ENCODE measurements at places on chromosomes 2 and 18.
A peak's percentile ranks its signal among the peaks of the same experiment; 100 is the strongest.

DNA sequence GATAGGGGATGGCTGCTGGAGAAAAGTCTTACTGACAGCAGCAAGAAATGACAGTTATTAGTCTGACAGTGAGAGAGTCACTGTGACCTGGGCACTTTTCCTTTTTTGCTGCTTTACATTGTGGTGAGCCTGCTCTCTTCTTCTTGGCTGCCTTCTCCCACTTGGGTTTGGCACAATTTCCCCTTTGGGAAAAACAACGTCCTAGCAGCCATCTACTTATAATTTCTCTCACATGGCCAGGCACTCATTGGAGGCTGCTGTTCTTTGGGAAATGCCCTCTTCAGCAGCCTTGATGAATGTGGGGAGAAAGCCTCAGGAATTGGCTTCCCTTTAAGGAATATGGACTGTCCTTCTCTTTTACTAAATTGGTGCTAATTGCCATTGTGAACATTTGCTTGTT, 60.4 kb upstream of the SLC1A4 start:
- no peak for DNase-seq

DNA sequence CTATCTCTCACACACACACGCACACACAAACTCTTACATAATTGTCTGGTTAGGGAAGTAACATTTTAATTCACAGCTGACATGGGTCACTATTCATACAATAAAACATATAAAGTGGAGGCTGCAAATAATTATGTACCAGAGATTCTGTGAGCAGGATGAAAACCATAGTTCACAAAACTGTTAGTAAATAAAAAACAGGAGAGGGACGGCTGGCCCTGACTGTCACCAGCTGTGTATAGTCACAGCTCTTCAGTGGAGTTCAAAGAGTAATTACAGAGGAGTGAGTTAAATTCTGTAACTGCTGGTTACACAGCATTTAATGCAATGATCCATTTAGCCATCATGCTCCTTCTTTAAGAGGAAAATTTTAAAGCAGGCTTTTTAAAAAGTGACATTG, 76.9 kb downstream of the NRXN1 start:
- DNase-seq: no peak

GRCh38 chr2:84925336-84925723, 19.9 kb downstream of the TMSB10 start:
- no peak for DNase-seq

GRCh38 chr2:147554521-147555107, 290.2 kb upstream of the ACVR2A start:
- DNase-seq: no peak

GRCh38 chr18:43396266-43396665, 119.0 kb upstream of the SYT4 start:
- peak; percentile 22 for DNase-seq

DNA sequence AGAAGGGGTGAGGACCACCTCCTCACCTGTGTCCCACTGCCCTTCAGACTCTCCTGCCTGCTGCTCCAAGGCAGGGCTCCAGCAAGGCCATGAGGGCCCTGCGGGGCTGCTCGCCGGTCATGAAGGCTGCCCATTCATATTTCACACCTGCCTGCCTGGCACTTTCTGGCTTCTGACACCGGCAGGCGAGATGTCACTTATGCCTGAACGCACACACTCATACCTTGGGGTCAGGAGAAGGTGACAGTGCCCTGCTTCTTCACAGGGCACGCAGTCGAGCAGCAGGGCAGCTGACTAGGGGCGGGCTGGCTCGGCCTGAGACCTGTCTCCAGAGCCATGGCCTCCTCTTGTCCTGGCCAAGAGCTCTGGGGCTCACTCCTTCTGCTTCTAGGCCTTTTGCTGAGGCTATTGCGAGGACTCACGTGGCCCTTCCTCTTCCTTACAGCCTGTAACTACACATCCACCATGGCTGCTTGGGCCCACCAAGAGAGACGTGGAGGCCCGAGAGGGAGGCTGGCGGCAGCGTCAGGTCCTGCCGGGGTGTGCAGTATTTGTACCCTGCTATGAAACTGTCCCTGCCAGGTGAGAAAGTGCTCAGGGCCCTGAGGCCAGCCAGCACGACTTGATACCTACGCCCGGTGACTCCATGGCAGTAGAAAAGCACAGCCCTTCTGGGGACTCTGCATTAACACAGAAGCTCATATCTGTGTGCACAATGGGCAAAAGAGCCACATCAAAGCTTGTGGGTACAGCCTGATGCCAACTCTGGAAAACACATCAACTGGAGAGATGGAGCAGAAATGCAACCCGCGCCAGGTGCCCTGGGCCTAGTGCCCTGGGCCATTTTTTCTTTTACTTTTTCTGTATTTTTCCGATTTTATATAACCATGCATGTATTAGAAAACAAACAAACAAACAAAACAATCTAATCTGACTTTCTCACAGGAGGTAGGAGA, 30.6 kb downstream of the HS6ST1 start:
- no peak for DNase-seq

DNA sequence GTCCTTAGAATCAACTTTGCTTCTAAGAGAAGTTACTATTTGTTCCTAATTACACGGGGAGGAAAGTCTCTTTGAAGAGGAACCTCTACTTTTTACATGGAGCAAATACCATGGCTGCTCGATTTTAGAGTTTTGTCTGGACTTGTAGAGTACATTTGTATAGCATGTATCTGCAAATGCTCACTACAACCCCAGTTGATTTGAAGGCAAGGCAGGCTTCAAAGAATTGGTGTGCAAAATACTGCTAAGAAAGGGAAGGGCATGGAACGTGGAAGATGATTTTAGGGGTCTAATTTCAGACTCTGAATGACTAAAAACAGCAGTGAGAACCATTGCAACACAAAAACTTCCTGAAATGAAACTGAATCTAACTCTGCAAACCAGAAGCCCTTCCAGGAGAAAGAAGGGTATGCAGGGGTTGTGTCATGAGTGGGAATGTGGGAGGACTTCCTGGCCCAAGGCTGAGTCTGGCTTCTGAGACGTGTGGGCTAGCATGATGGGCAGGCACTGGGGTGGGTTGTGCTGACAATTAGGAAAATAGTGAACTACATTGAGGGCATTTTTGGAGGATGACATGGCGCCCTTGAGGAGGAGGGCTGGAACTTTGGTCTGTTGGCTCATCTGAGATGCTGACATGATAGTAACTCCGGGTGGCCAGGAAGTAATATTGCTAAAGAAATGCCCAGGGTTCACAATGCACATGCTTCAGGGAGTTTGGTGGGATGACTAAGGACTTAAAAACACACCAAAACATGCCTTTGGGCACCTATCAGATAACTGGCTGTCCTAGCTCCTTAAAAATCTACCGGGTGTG, 18.9 kb upstream of the IL1R2 start:
- no peak for DNase-seq

DNA sequence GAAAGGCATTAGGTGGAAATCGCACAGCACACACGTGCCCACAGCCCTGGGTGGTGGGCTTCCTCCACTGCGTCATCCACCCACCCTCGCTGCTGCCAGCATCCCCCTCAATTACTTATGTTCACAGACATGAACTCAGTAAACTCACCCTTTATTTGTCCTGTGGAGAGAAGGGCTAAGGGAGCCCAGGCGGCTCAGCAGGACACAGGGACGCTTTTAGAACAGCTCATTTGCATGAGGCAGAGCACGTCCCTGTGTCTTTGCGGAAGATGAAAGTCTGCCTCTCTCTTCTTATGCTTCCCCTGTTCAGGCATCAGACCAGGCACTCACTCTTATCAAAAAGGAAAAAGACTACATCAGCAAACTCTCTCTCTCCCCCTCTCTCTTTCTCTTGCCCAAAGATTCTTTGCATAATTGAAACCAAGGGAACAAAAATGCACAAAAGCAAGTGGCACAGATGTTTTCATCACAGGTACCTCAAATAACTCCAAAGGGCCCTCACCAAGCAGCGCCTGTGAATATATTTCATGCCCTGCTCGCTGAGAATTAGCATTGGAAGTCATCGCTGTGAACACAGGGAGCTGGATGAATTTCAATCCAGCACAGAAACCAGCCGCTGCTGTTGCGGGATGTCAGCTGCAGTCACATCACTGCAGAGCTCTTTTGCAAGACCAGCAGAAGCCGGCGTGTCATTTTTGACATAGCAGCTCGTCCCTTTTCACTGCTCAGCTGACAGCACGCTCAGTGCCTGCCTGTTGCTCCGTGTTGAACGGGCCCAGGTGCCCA, 376.3 kb upstream of the MYT1L start:
- no peak for DNase-seq
